Left lobe of liver (tissue), 2 donors: ENCODE measurements at places on chromosomes 5 and 9. TPM values are rescaled to one million over a fixed set of nuclear protein-coding genes. Genes with fewer than 3 reads are reported as not detected.
A peak's percentile ranks its signal among the peaks of the same experiment; 100 is the strongest.

- DNase-seq, result no peak
These were observed 208.7 kb downstream of the IRX2 start for GRCh38 chr5:2542821-2543220.

DNA sequence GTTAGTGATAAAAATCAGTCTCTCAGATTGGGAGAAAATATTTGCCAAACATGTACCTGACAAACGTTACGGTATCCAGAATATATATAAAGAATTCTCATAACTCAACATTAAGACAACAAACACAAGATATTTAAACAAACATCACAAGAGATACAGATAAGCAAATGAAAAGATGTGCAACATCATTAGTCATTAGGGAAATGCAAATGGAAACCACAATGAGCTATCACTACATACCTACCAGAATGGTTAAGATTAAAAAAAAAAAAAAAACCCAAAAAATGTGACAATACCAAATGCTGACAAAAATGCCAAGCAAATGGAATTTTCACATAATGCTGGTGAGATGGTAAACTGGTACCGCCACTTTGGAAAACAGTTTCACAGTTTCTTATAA, 15.4 kb downstream of the CERT1 start:
- DNase-seq, result no peak

CXCL14 gene
- total RNA-seq, result 4.8 TPM

IL5 gene
- total RNA-seq, result not detected

GRCh38 chr5:13625616-13626198, 318.8 kb downstream of the DNAH5 start:
- peak; percentile 69 for DNase-seq

DNA sequence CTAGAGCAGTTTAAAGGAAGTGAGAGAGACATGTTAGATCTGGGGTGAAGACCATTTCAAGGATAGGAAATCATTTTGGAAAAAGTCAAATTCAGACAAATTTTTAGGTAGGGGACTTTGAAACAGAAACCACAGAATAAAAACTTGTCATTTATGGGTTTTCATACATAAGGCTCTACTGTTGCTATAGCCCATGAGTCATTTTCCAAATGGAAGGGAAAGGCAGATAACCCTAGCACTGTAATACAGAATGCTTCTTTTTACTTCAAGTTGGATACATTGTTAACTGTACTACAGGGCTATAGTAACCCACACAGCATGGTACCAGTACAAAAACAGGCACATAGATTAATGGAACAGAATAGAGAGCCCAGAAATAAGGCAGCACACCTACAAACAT, 455.4 kb downstream of the EBF1 start:
- DNase-seq, result no peak

DNA sequence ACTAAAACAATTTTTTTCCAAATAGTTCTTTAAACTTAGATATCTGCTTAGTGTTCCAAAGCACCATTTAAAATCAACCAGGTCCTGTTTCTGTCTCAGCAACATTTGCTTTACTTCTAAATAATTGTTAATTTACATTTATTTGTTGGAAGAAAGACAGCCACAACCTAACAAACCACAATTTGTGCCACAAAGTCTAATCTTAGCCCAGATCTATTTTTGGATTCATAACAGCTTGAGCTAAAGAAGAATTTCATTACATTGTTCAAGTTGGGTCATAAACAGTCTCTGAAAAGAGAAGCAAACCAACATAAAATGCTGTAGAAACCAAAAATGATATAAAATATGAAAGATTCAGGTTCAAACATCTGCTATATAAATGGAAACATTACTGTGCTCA, 24.4 kb downstream of the MLLT3 start:
- DNase-seq, result no peak

PHYKPL gene
- 74.1 TPM for total RNA-seq

CNTNAP3 gene
- 0.58 TPM for total RNA-seq

DNA sequence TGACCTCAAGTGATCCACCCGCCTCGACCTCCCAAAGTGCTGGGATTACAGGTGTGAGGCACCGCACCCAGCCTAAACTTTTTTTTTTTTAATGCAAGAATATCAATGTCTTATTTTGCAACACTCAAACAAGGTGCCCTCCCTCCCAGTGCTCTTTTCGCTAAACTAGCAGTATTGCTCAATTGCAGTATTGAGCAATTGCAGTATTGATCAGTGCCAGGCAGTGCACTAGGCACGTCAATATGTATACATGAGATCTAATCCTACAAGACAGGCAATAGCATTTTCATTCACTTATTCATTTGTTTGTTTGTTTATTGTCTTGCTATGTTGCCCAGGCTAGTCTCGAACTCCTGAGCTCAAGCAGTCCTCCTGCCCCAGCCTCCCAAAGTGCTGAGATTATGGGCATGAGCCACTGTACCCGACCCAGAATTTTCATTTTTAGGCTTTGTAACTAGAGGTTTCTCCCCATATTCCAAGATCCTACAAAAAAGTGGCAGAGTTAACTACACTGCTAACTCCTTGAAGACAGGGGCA, 94.5 kb downstream of the TTLL11 start:
- peak; percentile 66 for DNase-seq

GRCh38 chr5:150465927-150466326, 16.4 kb upstream of the RPS14 start:
- DNase-seq, result no peak

CCL27 gene
- total RNA-seq, result not detected

DNA sequence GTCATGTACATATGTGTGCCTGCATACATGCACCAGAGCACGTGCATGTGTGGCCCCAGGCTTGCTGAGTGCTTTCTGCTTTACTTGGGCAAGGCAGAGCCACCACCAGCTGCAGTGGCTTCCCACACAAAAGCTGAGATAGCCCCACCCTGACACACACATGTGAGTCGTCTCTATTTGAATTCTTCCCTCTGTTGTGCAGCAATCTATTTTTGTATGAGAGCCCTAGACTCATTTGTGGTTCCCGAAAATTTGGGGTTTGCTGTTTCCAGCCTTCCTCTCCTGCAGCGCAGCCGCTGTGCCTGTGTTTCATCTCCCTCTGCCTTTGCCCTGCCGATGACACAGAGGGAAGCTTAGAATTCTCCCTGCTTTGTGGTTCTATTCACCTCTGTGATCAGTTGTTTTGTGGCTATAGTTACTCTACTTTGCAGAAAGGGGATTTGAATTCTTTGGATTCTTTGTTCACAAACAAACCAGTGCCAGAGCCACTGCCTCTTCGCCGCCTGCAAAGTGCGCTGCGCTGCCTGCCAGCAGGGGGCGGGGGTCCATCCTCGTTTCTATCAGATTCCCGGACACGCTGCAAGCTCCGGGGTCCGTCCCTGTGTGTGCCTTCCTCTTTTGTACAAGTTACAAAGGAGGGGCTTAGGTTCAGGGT, 95.8 kb upstream of the DAP start:
- DNase-seq, result no peak

DNA sequence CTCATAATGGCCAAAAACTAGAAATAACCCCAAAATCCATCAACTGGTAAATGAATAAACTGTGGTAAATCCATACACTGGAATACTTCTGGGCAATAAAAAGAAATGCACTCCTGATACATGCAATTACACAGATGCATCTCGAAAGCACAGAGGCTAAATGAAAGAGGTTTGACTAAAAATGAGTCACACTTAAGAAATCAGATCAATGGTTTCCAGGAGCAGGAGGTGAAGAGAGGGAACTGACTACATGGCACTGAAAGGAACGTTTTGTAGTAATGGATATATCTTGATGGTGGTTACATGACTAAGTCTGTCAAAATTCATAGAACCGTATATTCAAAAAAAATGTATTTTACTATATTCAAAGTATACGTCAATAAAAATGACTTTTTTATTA, 42.4 kb downstream of the STRBP start:
- no peak for DNase-seq

- no peak for DNase-seq
These were observed 601.3 kb downstream of the PSAT1 start for GRCh38 chr9:78898234-78898633.

DNA sequence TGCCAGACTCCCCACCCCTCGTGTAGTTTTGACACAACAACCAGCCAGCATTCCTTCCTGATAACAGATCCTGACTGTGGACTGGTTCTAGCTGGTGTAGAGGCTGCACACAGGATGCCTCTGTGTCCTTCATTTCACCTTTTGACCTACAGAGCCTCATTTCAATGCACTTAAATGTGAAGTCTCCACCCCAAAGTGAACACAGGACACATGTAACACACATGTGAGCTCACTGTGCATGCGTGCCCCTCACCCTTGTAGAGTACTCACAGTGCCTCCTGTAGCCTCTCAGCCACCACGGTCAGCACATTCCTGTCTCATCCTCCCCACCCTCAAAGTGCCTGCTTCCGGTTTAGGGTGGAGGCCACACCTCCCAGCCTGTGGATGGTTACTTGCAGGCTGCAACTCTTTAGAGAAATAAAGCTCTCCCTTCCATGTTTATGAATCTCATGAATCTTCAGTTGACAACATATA, 11.6 kb upstream of the NKD2 start:
- DNase-seq, result peak; percentile 21

- DNase-seq, result no peak
These were observed 109.7 kb downstream of the LPAR1 start for GRCh38 chr9:110928599-110928998.

- peak; percentile 41 for DNase-seq
These were observed 384.2 kb upstream of the CDH10 start for GRCh38 chr5:25029004-25029403.

LHX3 gene
- not detected for total RNA-seq

RPS14 gene
- total RNA-seq, result 660 TPM

GRCh38 chr9:81610740-81611107, 78.6 kb downstream of the TLE1 start:
- no peak for DNase-seq

- DNase-seq, result no peak
These were observed 299.1 kb upstream of the TYRP1 start for GRCh38 chr9:12394105-12394504.

SPINK1 gene
- 20.0 TPM for total RNA-seq

GRCh38 chr9:17793713-17794622, 215.1 kb downstream of the SH3GL2 start:
- no peak for DNase-seq
